GM13976 (cell line): ENCODE measurements at places on chromosomes 6 and 20.

DNA sequence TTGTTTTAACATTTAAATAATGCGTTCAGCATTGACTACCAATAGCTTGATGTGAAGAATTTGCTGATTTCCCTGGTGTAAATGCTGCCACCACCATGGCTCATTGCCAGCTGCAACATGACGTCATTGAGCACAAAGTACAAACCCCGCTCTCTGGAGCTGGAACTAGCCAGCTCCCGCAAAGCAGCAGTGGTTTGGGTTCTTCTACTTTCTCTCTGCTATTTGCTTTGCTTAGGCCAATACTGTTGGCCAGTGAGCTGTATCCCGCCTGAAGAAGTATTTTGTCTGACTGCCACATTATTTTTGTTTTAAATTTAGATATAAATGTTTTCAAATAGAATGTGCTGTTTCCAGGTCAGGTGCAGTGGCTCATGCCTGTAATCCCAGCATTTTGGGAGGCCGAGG lies 47.4 kb upstream of the KIF13A start:
- DNase-seq = no peak

- no peak for DNase-seq
These were observed 398.0 kb downstream of the RNGTT start for GRCh38 chr6:88565409-88565811.

GRCh38 chr6:36373368-36374019 lies 14.0 kb downstream of the ETV7 start:
- DNase-seq = no peak

GRCh38 chr20:43295781-43296180 lies 106.1 kb upstream of the PTPRT start:
- no peak for DNase-seq

- no peak for DNase-seq
These were observed 1.1 kb upstream of the AFDN start for GRCh38 chr6:167825332-167826229.

GRCh38 chr6:25875563-25875905 lies 1.5 kb upstream of the SLC17A3 start:
- DNase-seq = no peak

DNA sequence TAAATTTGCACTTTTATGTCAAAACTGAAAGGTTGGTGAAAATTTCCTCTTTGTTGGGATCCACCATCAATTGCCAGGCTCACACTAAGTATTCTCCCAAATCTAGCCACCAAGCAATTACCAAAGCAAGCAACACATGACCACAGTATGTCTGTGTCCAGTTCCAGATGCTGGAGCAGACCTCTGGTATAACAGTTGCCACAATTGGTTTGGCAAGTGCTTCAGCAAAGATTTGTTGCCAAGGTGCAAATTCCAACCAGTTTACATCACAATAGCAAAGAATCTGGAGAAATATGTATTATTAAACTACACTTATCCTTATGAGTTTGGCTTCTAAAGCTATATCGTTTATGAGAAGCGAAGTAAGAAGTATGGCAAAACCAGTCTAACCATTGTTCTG lies 6.4 kb downstream of the GTF2H5 start:
- no peak for DNase-seq

- no peak for DNase-seq
These were observed 230.6 kb downstream of the SOD2 start for GRCh38 chr6:159462431-159462830.

- no peak for DNase-seq
These were observed 727 bp upstream of the EXOC2 start for GRCh38 chr6:693723-694009.

GRCh38 chr6:22236626-22237414 lies 60.0 kb downstream of the PRL start:
- no peak for DNase-seq

GRCh38 chr6:7157752-7158616 lies 50.2 kb downstream of the RREB1 start:
- DNase-seq = no peak

DNA sequence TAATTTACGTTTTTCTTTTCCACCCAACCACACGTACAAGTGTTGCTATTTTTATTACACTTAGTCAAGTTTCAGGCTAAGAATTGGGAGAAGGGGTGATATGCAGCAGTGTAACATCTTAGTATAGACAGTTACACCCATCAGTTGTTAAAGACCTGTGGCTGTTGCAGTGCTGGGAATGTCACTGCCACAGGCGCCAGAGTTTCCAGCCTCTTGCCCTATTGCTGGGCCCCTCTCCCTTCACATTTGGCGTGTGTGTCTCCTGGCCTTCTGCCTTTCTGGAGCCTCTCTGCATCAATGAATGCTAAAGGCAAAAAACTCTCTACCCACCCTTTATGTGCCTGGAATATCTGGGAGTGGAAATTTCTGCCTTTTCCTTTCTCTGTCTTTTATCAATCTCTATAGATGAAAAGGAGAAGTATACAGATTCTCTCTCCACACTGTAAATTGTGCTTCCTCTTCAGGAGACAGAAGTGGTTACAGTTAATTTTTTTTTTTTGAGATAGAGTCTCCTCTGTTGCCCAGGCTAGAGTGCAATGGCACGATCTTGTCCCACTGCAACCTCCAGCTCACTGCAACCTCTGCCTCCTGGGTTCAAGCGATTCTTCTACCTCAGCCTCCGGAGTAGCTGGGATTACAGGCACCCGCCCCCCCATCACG lies 73.0 kb downstream of the TIAM2 start:
- no peak for DNase-seq

GRCh38 chr20:45044084-45044573 lies 56.8 kb downstream of the KCNS1 start:
- peak; percentile 39 for DNase-seq

- no peak for DNase-seq
These were observed 1.9 kb downstream of the CST9L start for GRCh38 chr20:23566199-23566932.

- DNase-seq = peak; percentile 12
These were observed 54.8 kb upstream of the ADGRG6 start for GRCh38 chr6:142246960-142247359.

- peak; percentile 38 for DNase-seq
These were observed 13.9 kb upstream of the IPCEF1 start for GRCh38 chr6:154370545-154370944.
